Stimulated activated CD4-positive, alpha-beta T cell treated with anti-CD3 and anti-CD28 coated beads, Interleukin-12 subunit alpha, Interleukin-12 subunit beta, amount 100 ng/mL, for 24 hours (primary cell): ENCODE measurements at places on chromosomes 6 and 20.

DNA sequence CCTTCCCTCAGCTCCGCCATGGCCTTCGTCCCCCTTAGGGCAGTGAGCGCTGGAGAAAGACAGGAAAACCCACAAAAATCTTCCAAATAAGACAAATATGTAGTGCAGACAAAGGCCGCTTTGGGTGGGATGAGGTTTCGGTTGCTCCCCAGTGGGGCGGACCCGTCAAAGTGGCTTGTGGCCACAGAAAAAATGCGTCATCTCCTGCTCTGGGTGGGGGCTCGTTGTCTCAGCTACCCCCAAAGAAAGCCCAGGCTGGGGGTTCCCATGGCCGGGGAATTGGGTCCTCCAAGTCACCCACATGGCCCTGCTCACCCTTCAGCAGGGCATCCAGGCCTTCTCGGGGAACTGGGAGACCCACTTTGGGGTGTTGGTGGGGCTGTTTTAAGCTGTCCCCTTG is 21.9 kb upstream of the SCUBE3 start:
- DNase-seq: no peak

- DNase-seq: no peak
Observed at GRCh38 chr6:44468835-44469234, 81.3 kb downstream of the CDC5L start.

GRCh38 chr6:167115054-167115453 is 7.8 kb upstream of the CCR6 start:
- DNase-seq: no peak

GRCh38 chr20:34199183-34199582 is 42.0 kb upstream of the ASIP start:
- no peak for DNase-seq

DNA sequence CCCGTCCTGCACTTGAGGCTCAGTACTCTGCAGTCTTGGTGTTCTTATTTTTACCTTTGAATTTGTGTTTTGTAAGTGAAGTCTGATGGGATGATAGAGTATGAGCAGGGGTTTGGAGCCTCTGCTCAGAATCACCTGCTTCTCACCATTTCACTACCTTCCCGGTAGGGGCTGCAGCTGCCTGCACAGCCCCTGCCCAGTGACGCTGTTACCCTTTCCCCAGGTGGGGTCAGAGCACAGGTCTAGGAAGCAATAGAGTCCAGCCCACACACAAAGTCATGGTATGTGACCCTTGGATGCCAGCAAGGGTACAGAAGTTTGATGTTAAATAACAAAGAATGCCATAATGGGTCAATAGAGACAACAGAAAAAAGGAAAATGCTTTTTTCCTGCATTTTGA is 101.8 kb upstream of the TCF21 start:
- DNase-seq: no peak

GRCh38 chr6:89357390-89357789 is 4.9 kb upstream of the UBE2J1 start:
- DNase-seq: no peak

GRCh38 chr20:17987988-17988387 is 19.2 kb downstream of the MGME1 start:
- DNase-seq: no peak

GRCh38 chr6:13131935-13132661 is 196.2 kb downstream of the TBC1D7 start:
- no peak for DNase-seq

DNA sequence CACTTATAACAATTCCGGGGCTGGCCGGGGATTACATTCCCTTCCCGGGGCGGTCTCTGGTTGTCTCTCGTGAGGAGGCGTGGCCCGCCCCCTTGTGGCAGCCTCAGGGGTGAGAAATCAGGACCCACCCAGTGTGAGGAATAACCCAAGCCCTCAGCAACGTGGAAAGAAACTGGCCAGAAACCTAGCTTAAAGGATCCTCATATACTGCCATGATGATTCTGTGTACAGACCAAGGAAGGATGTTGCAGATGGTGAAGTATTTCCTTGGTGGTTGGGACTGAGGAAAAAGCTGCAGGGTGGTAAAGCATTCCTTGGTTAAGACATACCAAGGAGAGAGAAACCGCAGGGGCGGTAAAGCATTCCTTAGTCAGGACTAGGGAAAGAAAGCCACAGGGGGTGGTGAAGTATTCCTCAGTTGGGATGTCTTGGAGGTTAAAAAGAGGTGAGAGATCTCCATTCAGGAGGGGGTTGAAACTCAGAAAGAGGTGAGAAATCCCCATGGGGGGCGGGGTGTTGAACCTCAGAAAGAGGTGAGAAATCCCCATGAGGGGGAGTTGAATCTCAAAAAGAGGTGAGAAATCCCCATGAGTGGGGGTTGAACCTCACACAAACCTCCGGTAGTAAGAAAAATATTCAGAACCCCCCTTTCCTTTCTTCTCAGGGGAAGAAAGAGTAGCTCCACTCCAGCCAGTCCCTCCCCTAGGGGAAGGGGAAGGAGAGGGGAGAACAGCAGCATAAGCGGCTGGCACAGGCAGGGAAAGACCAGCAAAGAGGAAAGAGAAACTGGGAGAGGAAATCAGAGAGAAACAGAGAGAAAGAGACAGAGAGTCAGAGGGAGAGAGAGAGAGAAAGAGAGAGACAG is 238.1 kb downstream of the RNGTT start:
- DNase-seq: no peak

DNA sequence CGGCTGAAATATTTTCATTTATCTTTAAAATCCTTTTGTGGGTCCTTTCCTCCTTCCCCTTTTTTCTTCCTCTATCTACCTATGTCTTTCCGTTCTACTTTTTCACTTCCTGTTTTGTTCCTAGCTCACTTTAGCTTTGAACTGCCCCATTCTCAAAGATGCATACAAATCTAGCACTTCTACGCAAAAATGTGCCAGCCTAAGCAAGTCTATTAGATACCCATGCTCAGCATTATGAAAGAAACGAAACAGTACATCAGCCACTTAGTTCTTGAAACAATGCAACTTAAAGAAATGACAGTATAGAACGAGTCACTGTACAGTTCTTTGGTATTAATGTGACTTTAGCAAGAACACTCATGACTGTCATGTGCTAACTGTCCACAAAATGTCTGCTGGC is 47.3 kb upstream of the MARCKS start:
- no peak for DNase-seq

- DNase-seq: no peak
Observed at GRCh38 chr6:166588691-166589336, 2.3 kb upstream of the RAMACL start.

DNA sequence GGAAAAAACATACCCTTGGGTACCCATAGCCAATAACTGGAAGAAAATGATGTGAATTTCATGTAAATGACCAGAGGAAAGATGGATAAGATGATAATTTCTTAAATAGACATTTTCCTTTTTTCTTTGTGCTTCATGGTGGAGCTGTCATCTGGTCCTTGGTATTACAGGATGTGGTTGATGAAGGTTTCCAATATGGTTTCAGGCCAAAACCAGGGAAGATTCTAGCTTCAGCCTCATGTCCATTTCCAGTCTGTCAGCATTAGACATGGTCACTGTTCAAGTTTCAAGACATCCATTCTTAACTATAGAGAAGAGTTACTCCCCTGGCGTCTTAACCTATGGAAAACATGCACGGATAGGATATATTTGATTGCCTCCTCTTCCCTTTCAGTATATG is 63.6 kb downstream of the SSR1 start:
- no peak for DNase-seq

- DNase-seq: no peak
Observed at GRCh38 chr20:59455402-59456341, 148.7 kb upstream of the PHACTR3 start.

DNA sequence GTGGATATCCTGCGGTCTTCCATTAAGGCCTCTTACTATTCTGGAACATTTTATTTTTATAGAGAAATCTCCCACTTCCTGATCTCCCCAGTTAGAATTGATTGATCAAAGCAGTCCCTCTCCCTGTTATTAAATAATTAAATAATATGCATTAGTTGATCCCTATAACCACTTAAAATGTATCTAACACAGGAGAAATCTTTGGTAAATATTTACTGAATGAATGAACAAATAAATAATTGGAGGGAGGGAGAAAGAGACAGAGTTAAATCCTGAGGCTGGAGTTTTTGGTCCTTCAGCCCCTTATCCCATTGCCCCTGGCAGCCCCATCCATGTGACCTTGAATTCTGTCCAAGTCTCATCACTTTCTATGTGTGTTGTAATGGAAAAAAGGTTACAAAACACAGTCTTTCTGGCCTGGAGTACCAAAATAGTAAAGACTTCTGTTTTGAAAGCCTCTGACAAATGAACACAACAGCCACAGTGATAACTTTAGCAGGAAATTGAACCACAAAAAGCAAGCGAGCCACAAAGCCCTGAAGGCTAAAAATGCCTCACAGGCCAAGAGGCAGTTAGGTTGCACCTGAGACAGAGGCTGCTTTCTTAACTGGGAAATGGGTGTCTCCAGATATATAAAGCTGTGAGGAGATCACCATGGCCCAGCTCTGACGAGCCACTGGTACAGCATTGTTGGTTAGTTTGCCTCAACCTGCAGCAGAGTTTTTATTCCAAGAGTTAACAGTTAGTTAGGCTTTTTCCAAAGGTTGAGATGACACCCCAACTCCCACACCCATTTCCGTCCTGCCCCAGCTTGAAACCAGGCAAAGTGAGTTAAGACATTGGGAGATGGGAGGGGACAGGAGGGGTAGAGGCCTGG is 11.3 kb downstream of the NT5E start:
- no peak for DNase-seq

- DNase-seq: no peak
Observed at GRCh38 chr20:63163596-63164483, 52.1 kb downstream of the YTHDF1 start.

- DNase-seq: no peak
Observed at GRCh38 chr20:57464642-57465211, 60.2 kb downstream of the CTCFL start.

GRCh38 chr6:101486124-101486523 is 92.6 kb downstream of the GRIK2 start:
- no peak for DNase-seq
